ENCODE measurements at places on chromosomes 6 and 20.

GRCh38 chr20:46199198-46199597 is 81.1 kb downstream of the CD40 start:
- no peak for DNase-seq

DNA sequence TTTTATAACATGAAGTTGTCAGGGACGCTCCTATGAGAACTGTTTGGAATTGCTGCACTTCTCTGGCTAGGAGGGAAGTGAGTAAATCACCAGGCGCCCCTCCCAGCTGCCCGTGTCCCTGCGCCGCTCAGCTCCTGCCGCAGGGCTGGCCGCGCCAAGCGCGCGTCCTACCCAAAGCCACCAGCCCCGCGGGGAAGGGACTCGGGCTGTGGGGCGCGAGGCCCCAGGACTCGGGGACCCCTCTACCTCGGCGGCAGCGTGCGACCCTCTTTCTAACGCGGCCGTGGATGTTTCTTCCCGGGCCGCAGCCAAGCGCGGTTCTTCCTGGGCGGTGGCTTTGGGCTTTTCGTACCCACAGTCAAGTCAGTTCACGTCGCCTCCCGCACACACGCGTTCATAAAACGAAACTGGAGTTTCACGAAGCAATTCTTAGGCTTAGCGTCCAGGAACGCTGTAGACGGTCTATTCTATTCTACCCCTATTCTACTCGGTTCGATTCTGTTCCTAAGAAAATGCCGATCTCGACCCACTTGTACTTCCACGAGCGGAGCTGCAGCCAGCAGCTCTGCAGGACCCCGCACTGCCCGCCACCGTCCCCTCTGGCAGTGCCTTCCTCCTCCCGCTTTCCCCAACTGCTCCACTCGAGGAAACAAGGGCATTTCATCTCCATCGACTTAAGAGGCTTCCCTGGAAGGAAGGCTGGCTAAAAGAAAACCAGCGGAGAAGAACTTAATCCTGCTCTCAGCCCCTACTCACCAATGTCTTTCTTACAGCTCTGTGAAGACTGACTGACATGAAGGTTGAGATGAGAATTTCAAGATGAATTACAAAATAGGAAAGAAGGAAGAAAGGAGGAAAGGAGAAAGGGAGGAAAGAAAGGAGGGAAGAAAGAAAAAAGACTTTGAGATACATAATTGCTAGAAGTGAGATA is 15.4 kb downstream of the FOXC1 start:
- DNase-seq: no peak

DNA sequence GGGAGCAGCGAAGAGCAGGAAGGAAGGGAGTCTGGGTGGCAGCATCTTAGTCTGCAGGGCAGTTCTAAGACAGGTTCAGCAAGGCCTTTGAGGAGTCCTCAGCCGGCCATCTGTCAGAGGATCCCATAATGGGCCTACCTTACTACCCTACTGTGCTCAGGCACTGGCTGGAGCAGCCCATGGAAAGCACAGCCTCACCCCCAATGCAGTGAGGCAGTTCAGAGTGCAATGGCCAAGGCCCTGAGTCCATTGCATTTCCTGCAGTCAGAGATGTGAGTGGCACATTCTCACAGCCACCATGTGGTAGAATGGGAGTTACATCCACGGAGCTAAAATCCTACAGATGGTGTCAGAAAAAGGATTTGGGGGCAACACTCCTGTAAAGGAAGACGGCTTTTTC is 19.4 kb upstream of the OVOL2 start:
- DNase-seq: no peak

DNA sequence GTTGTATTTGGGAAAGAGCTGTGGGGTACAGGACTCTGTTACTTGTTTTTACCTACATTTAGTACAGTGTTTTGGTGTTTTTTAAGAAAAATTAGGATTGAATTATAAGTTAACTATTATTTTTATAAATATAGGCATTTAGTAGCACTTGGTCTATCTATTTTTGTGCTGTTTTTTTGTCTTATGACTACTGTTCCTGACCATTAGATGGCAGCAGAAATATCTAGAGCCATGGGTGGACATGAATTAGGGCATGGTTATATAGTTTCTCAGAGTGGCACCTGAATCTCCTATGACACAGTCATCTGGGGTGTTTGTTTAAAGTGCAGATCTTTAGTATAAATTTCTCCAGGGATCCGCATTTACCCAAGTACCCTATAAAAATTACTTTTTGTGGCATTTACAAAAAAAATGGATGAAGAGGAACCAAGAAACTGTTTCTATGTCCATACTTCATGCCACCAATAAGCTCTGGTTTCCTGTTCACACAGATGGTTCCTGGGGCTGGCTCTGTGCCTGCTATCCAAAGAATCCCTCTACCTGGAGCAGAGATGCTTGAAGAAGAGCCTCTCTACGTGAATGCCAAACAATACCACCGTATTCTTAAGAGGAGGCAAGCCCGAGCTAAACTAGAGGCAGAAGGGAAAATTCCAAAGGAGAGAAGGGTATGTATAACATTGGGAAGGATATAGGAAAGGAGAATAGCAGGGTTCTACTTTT is 19.8 kb downstream of the NFYA start:
- no peak for DNase-seq

- DNase-seq: no peak
These were observed 5.0 kb downstream of the EYA2 start for GRCh38 chr20:46899621-46900020.
